ENCODE measurements at places on chromosomes 1 and 21. TPM values are rescaled to one million over a fixed set of nuclear protein-coding genes. Genes with fewer than 3 reads are reported as not detected.
A peak's percentile ranks its signal among the peaks of the same experiment; 100 is the strongest.

GRCh38 chr21:41136286-41136685 is 31.7 kb upstream of the BACE2 start:
- DNase-seq = no peak

The TCHHL1 gene
- total RNA-seq = not detected

- no peak for DNase-seq
These were observed 490.6 kb upstream of the VAMP3 start for GRCh38 chr1:7280347-7280960.

The SERPINC1 gene
- 0.17 TPM for total RNA-seq

GRCh38 chr1:11132563-11133293 is 33.1 kb upstream of the EXOSC10 start:
- no peak for DNase-seq

- DNase-seq = peak; percentile 43
These were observed at the start of gene RIMKLA for GRCh38 chr1:42380586-42381279. RIMKLA (plus strand) TSS chr1:42380792; CDS start chr1:42380935, 143 bp downstream.

GRCh38 chr21:41363370-41364270 is 1.8 kb downstream of the MX2 start:
- DNase-seq = no peak

DNA sequence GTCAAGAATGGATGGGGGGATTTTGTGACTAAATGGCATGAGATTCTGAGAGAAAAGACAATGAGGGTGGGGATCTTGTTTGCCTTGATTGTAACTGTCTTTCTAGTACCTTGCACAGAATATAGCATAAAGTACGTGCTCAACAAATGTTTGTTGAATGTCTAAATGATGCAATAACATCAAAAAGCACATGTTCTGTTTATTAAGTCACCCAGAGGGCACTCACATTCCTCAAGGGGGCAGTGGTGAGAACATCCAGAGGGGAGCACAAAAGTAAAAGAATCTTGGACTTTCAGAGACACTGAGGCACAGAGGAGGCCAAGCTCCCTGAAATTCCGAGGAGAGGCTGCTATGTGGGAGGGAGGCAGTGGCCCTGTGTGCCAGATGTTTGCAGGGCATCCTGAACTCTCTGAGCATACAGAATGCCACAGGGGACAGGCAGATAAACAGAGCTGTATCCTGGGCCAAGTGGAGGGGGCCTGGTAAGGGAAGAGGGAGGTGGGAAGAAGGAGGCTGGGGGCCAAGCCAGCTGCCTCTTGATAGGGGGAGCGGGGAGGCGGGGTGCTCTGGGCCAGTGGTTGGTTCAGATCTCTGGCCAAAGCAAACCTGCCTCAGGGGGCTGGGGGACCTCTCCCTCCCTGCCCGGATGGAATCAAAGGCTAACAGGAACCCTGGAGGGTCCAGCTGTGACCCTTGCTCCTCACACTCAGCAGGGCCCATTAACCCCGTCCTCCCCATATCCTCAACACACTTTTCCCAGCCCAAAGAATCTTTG is 6.5 kb upstream of the ATP1A2 start:
- DNase-seq = peak; percentile 51

GRCh38 chr1:25074351-25075227 is 144.5 kb upstream of the RUNX3 start:
- DNase-seq = no peak

GRCh38 chr1:30444401-30444800 is 279.0 kb downstream of the MATN1 start:
- DNase-seq = no peak

The SRSF4 gene
- total RNA-seq = 116 TPM

DNA sequence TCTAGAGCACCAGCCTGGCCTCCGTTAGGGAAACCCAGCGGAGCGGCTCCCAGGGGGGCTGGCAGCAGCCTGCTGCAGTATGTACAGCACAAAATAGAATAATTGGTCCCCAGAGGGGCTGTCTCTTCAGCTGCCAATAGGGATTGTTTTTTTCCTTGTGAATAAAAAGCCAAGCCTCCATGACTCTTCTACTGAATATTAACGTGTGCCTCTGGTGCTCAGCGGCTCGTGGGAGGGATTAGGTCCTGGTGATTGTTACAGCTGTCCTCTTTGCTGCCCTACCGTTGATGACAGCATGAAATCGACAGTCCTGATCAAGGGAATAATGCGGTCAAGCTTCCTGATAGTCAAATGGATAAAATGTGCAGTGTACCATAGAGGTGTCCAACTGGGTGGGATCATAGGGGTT is 190.7 kb upstream of the RUNX1 start:
- no peak for DNase-seq

DNA sequence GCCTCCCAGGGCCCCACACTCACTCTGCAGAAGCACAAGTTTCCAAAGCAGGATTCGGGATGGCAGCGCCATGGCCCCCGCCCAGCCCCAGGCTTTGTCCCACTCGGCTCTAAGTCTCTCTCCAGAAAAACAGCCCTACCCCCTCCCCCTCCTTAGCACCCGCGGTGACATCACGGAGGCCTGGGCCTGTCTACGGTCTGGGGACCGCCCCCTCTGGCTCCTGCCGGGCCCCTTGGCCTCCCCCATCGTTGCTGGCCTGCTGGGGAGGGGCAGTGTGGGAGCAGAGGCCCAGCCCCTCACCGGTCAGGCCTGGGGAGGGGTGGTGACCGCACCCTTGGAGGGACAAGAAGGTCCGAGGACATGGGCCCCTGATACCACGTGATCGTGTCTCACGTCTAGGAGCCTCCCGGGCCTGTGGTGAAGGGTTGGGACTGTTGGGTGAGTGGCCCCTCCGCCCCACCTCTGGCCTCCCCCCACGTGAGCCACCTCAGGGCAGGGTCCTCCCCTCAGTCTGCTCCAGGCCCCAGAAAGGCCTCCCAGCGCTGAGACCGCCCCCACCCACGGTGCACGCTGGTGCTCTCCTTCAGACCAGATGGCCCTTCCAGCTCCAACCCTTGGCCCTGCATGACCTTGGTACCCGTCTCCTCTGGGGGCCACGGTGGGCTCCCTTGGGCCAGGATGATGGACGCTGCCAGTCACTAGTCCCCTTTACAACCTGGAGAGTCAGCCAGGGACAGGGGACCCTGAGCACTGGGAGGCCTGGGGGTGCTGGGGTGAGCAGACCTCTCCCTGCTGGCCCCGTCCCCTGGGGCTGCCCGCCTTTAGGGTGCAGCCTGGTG is at the start of gene MXRA8:
Gene MXRA8, minus strand, starts transcription at position 123 of the 839 bp plus-strand sequence. Its CDS starts 51 bp downstream, at position 72.
- DNase-seq = no peak

The CCDC185 gene
- total RNA-seq = not detected

- DNase-seq = no peak
These were observed 92.0 kb downstream of the DIRAS3 start for GRCh38 chr1:67958472-67958871.

DNA sequence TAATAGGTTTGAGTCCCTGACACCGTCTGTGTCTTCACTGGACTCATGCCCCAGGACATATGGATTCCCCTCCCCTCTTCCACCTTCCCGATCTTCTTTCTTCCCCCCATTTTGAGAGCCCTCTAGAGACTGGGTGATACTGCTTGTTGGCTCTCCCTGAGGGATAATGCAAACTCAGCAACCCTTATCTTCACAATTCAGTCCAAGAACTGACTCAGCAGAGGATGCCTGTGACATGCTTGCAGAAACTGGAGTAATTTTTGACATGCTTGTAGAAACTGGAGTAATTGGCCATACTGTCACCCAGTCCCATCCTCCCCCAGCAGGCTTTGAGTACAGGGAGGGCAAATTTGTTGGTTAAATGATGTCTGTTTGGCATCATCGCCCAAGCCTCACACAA is 127.6 kb upstream of the CTTNBP2NL start:
- no peak for DNase-seq

- no peak for DNase-seq
These were observed 199.0 kb upstream of the C1orf105 start for GRCh38 chr1:172221436-172221835.

The TDRD5 gene
- not detected for total RNA-seq

DNA sequence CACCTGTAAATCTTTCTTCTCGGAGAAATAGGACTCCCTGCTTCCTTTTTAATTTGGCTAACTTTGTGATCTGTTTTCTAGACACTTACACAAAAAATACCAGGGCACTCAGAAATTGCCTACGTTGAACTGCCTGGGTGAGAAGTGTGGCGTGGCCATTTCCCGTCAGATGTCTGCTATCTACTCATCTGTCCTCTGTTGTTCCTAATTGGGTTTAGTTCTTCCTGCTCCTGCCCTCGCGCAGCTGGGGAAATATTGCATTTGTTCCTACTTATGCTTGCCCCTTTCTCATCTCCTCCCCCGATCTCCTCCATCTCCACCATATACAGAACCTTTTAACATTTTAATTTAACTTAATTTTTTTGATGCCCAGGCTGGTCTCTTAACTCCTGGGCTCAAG is 55.1 kb downstream of the CD58 start:
- DNase-seq = no peak

The HFM1 gene
- not detected for total RNA-seq

The EFNA3 gene
- total RNA-seq = 2.7 TPM

The S100A2 gene
- total RNA-seq = 1.8 TPM

DNA sequence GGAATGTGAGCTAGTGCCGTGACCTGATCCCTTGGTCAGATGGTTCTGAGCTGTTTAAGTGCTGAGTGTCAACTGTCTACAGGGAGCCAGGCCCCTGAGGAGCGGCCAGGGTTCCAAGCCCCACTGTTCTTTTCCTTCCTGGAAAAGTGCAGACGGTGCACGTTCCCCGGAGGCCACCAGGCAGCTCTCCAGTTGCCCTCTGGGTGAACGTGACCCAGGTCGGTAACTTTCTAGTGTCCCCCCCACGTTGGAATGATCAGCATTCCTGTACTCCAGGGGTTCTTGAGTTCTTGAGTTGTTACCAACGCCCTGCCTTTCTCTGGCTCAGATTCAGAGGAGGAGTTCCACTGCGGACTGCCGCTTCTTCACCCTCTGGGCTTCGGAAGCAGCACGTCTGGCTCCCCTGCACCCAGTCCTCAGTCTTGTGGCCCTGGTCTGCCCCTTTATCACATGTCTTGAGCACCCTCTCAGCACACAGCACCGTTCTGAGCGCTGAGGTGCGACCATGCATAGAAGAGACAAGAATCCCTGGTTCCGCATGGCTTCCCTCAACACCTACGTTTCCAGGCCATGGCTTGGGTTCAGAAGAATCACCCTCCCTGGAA is 131.5 kb downstream of the DHRS3 start:
- DNase-seq = no peak

The CLEC20A gene
- total RNA-seq = not detected

- no peak for DNase-seq
These were observed 503.5 kb downstream of the LTN1 start for GRCh38 chr21:28489162-28489561.

- no peak for DNase-seq
These were observed 109.8 kb downstream of the CACHD1 start for GRCh38 chr1:64579767-64580166.

GRCh38 chr21:14215971-14216641 is at the start of gene RBM11:
RBM11 (plus strand) TSS chr21:14216157; CDS start chr21:14216187, 30 bp downstream.
- peak; percentile 76 for DNase-seq

- no peak for DNase-seq
These were observed 1290.5 kb upstream of the B3GALT2 start for GRCh38 chr1:194476872-194477271.

GRCh38 chr1:233816348-233816747 is 88.1 kb upstream of the SLC35F3 start:
- no peak for DNase-seq

The CATSPERE gene
- 0.58 TPM for total RNA-seq

The FHAD1 gene
- not detected for total RNA-seq

- no peak for DNase-seq
These were observed 7.9 kb downstream of the CDK18 start for GRCh38 chr1:205512059-205513045.

- no peak for DNase-seq
These were observed 548.5 kb upstream of the NEGR1 start for GRCh38 chr1:72830606-72831390.

GRCh38 chr1:231691618-231692259 is 65.1 kb downstream of the DISC1 start:
- DNase-seq = no peak

DNA sequence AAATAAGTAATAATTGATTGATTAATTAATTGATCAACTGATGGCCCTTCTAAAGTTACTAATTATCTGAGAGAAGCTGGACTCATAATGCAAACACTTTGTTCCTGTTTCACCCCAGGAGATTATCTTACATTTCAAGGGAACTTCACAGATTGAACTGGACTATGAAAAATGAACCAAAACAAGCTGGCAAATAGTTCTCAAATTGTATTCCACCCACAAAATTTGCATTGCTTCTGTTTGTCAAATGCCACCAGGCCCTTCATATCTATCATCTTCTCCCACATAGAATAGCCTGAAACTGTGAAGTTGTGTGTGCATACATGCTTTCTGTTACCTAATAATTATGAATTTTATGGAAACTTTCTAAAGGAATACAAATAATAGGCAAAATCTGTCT is 104.0 kb downstream of the ZNF281 start:
- no peak for DNase-seq

DNA sequence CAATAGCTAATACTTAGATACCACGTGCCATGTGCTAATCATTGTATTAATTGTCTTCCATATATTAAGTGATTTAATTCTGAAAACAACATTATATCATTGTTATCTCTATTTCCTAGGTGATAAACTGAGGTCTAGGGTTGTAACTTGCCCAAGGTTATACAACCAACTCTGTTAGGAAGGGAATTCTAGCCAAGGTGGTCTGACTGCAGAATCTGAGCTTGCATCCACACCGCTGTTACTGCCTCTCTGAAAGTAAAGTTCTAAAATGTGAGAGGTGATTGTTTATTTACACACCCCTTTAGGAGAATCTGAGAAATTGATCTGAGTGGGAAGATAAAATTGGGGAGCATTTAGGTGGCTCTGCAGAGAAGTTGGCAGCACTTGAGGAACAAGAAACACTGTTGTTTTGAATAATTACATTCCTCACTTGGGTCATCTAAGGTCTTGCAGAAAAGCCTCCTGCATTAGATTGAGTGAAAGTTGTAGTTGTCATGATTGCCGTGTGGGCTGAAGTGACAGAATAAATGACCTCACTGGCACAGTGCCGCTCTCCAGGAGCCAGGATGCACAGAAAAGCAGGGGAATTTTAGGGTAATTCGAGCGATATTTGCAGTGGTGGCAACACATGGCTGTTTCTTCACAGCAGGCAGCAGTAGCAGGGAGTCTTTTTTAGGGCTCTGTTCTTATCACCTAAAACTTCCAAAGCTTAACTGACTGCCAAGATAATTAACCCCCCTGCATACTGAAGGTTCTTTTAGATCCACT is 121.7 kb downstream of the ADGRL4 start:
- DNase-seq = no peak
